Effector memory CD4-positive, alpha-beta T cell (primary cell): ENCODE measurements at places on chromosomes 4 and X.

DNA sequence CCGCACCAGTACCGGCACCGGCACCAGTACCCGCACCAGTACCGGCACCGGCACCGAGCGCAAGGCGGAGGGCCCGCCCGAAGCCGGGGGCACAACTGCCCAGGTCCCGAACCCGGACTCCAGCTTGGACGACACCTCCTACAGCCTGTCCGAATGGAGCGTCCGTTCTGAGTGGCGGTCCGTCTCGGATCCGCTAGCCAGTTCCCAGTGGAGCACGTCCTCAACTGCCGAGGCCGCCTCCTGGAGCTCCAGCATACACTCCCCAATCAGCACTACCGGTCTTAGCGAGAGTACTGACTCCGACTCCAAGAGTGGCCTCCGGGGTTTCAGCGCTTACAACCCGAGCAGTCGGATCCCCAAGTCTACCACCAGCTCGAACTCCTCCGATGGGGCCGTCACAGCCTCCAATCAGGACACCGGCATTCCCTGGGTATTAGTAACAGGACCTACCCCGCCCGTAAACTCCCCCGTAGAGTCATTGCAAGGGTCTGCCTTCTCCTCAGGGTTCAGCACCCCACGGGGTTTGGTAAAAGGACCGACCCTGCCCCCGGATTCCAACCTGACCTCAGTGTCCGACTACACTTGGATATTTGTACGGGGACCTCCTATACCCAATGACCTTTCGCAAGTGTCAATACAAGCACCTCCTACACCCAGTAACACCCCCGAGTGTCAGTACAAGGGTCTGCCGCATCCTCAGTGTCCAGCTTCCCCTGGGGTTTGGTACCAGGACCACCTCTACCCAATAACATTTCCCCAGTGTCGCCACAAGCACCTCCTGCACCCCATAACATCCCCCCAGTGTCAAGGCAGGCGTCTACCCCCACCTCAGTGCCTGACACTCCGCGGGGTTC lies 721 bp upstream of the MAOA start:
- no peak for DNase-seq

DNA sequence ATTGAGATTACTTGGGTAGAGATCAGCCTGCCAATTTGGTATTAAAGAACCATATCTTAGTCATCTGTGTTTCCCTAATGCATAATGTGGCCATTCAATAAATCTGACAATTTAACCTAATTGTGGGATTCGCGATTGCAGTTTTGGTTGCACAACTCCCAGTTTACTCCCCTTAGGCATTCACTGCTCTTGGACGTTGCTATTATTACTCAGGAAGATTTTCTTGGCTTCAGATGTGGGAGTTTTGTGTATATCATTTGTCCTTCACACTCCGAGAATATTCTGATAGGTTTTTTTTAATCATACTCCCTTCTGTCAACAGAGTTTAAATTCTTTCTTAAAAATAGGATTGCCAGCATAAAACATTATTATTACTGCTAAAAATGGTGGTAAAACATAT lies 22.0 kb upstream of the TRPC3 start:
- no peak for DNase-seq

DNA sequence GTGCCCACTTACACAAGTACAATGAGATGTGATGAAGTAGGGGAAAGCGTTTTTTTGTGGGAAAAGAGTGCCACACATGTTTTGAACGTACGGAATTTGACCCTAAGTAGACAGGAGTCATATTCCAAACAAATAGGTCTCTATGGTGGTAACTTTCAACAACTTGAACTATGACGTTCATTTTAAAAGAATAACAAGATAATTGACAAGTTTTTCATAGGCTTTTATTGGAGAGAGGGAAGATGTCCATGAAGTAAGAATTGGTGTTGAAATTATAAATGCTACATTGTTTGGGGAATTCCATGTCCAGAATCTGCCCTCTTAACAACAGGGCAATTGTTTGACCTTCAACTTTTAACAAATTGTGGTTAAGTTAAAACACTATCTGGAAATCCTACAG lies 126.5 kb downstream of the GASK1B start:
- DNase-seq: no peak

- no peak for DNase-seq
Measured at GRCh38 chr4:29565256-29565655, 1154.9 kb upstream of the PCDH7 start.

DNA sequence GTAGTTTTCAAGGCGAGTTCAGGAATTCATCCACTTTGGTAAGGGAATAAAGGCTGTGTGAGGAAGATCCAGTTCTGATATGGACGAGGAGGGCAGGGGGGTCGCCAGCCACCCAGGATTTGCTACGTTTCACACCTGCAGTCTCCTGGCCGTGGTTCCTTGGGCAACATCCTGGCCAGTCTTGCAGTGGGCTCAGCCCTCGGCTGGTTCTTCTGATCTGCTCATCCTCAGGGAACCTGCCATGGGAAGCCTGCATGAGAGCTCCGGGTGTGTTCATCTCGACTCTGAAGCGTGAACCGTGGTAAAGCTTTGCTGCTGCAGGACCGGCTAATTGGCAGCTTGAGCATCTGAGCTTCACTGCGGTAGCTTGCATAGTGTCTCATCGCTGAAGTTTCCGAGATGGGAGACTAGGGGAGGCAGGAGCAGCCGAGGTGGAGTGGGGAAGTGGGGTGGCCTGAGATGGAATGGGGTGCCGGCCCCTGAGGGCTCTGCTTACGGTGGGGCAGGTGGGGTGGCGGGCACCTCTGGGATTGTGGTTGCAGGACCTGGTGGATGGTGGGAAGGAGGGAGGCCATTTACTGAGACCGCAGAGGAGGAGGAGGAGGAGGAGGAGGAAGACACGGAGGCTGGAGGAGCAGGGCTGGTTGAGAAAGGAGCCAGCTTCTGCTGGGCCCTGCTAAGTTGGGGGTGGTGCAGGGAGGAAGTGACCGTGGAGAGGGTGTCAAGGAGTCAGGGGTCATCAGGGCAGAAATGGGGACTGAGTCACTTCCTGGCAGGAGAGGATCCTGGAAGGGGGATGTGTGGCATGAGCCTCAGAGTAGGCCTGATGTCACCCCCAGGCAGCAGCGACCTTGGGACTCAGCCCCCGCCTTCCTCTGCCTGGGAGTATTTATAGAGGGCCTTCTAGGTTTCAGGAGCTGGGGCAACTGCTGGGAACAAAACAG lies 213.1 kb upstream of the PSAPL1 start:
- no peak for DNase-seq

DNA sequence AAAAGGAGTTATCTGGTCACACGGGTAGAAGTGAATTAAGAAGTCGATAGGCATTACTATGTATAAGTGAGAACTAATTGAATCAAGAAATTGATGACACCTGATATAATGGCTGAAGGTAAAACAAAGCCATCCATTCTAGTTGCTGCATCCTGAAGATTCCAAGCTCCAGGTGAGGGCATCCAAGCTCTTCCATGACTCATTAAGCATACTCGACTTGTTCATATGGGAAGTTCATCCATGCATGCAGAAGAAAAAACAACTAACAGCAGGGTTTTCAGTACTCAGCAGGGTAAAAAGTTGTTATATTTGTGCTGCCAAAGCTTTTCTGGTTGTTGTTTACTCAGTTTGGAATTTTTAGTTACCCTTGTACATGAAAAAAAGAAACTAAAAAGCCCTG lies 508.0 kb upstream of the CXorf51A start:
- no peak for DNase-seq

DNA sequence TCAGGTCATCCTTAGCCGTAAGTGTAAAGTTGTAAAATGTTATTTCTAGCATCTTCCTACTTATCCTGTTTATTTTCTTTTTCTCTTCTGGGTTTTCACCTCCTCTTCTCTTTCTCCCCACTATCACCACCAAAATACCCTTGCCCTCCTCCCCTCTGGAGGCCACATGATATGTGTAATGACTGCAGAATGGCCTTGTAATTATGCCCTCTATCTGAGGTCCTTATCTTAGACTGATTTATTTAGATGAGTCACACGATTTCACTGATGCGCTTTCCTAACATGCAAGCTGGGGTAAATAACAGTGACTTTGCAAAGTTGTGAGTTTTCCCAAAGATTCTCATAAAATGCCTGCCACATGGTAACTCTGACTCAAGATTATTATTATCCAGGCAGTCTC lies 231.8 kb upstream of the GPRIN3 start:
- no peak for DNase-seq

GRCh38 chr4:5799406-5799805 lies 88.4 kb downstream of the EVC start:
- no peak for DNase-seq

- no peak for DNase-seq
Measured at GRCh38 chr4:146190456-146190855, 14.9 kb downstream of the LSM6 start.

DNA sequence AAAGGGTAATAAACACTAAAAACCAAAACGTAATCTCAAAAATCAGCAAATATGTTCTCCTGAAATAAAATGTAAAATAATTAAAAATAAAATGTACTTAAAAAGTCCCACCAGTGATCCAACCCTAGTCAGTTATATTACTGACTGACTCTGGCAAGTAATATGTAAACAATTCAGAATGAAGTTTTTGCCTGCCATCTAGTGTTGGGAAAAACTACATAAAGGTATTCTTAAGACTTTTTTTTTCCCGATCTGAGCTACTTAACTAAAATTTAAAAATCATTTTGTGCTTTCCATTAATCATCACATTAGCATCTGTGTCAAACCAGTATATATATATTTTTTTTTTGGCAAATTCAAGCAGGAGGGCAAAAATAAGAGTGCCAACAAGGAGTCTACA lies 24.0 kb downstream of the RCHY1 start:
- no peak for DNase-seq
